ENCODE measurements at places on chromosomes 1 and 21. TPM values are rescaled to one million over a fixed set of nuclear protein-coding genes. Genes with fewer than 3 reads are reported as not detected.

The BNIPL gene
- total RNA-seq, result 2.8 TPM

DNA sequence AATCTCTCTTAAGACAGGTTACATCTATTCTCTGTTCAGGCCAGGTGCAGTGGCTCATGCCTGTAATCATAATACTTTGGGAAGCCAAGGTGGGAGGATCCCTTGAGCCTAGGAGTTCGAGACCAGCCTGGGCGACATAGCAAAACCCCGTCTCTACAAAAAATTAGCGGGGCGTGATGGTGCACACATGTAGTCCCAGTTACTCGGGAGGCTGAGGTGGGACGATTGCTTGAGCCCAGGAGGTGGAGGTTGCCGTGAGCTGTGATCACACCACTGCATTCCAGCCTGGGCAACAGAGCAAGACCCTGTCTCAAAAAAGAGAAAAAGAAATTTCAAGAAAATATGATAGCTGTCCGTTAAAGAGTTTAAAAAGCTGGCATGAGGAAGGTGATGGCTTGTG lies 43.0 kb downstream of the UBE4B start:
- no peaks in the 10 kb centered on the region for H3K27me3 ChIP-seq
- no peak overlapping the region for H3K4me3 ChIP-seq
- H3K4me1 ChIP-seq, result no peaks in the 10 kb centered on the region
- DNase-seq, result no peak
- H3K36me3 ChIP-seq, result peaks cover 9% of the 10 kb centered on the region

DNA sequence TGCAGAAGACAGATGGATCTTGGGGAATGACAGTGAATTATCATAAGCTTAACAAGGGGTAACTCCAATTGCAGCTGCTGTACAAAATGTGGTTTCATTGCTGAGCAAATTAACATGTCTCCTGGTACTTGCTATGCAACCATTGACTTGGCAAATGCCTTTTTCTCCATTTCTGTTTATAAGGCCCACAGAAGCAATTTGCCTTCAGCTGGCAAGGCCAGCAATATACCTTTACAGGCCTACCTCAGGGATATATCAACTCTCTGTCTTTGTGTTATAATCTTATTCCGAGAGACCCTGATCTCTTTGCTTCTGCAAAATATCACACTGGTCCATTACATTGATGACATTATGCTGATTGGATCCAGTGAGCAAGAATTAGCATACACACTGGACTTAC lies 52.7 kb upstream of the KIAA0040 start:
- DNase-seq, result no peak
- no peak overlapping the region for H3K27ac ChIP-seq
- no peaks in the 10 kb centered on the region for H3K4me1 ChIP-seq
- H3K27me3 ChIP-seq, result no peaks in the 10 kb centered on the region
- no peak overlapping the region for H3K4me3 ChIP-seq
- H3K36me3 ChIP-seq, result no peaks in the 10 kb centered on the region

GRCh38 chr1:185070051-185070450 lies 24.7 kb downstream of the RNF2 start:
- H3K36me3 ChIP-seq, result no peaks in the 10 kb centered on the region
- H3K4me1 ChIP-seq, result peaks cover 2% of the 10 kb centered on the region
- H3K27ac ChIP-seq, result no peak overlapping the region
- H3K27me3 ChIP-seq, result no peaks in the 10 kb centered on the region

The PMF1 gene
- 66.9 TPM for total RNA-seq

GRCh38 chr1:45111239-45111638 lies 95.2 kb downstream of the ZSWIM5 start:
- no peaks in the 10 kb centered on the region for H3K4me1 ChIP-seq
- H3K27me3 ChIP-seq, result no peaks in the 10 kb centered on the region
- no peaks in the 10 kb centered on the region for H3K36me3 ChIP-seq
- no peak overlapping the region for H3K27ac ChIP-seq
- H3K4me3 ChIP-seq, result no peak overlapping the region

The RIIAD1 gene
- total RNA-seq, result 17.1 TPM

GRCh38 chr1:29657816-29658215 lies 421.5 kb downstream of the PTPRU start:
- DNase-seq, result no peak
- no peaks in the 10 kb centered on the region for H3K36me3 ChIP-seq
- no peaks in the 10 kb centered on the region for H3K27me3 ChIP-seq
- H3K27ac ChIP-seq, result no peak overlapping the region

The ZMPSTE24 gene
- 40.3 TPM for total RNA-seq

GRCh38 chr1:78622548-78622947 lies 2.3 kb downstream of the IFI44L start:
- H3K4me3 ChIP-seq, result no peak overlapping the region
- H3K27me3 ChIP-seq, result no peaks in the 10 kb centered on the region
- peak overlapping the region; percentile 60 for H3K27ac ChIP-seq
- peaks cover 11% of the 10 kb centered on the region for H3K4me1 ChIP-seq
- H3K36me3 ChIP-seq, result no peaks in the 10 kb centered on the region
- DNase-seq, result no peak

The RIPPLY3 gene
- total RNA-seq, result 0.18 TPM

The HDGF gene
- 187 TPM for total RNA-seq

The RASAL2 gene
- total RNA-seq, result 34.8 TPM

- peaks cover 6% of the 10 kb centered on the region for H3K4me1 ChIP-seq
- no peak overlapping the region for H3K4me3 ChIP-seq
- DNase-seq, result no peak
These were observed 63.4 kb upstream of the STUM start for GRCh38 chr1:226485192-226485591.

GRCh38 chr1:3482378-3482849 lies 27.9 kb downstream of the ARHGEF16 start:
- H3K27me3 ChIP-seq, result no peaks in the 10 kb centered on the region
- no peak for DNase-seq

GRCh38 chr1:160376525-160377131 lies 9.8 kb downstream of the NHLH1 start:
- H3K27ac ChIP-seq, result no peak overlapping the region
- H3K4me1 ChIP-seq, result no peaks in the 10 kb centered on the region
- no peaks in the 10 kb centered on the region for H3K27me3 ChIP-seq
- no peak overlapping the region for H3K4me3 ChIP-seq
- H3K36me3 ChIP-seq, result no peaks in the 10 kb centered on the region

The FAM72C gene
- 0.09 TPM for total RNA-seq

DNA sequence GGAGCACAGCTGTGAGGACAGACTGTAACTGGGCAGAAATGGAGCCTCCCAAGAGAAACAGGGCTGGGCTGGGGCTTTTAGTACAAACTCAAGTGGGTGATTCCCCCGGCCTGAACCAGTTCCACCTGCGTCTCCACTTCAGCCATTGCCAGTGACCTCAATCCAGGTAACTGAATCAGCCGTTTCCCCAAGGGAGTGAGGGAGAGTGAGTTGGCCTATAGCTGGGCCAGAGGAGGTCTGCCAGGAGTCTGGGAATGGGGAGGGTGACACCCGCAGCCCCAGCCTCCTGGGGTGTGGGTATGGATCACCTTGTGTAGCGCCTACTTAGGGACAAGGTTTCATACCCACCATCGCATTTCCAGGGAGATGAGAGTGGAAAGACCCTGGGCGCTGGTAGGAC lies 8.5 kb downstream of the SLC26A9 start:
- peak overlapping the region; percentile 79 for H3K27ac ChIP-seq
- H3K4me3 ChIP-seq, result no peak overlapping the region
- no peaks in the 10 kb centered on the region for H3K27me3 ChIP-seq
- peak; percentile 63 for DNase-seq

The PKNOX1 gene
- total RNA-seq, result 18.2 TPM

GRCh38 chr1:14605945-14606344 lies 7.5 kb downstream of the KAZN start:
- DNase-seq, result no peak
- H3K4me3 ChIP-seq, result no peak overlapping the region
- peaks cover 4% of the 10 kb centered on the region for H3K27me3 ChIP-seq
- no peak overlapping the region for H3K27ac ChIP-seq
- H3K4me1 ChIP-seq, result peaks cover 19% of the 10 kb centered on the region

- DNase-seq, result no peak
- H3K36me3 ChIP-seq, result no peaks in the 10 kb centered on the region
- H3K27me3 ChIP-seq, result no peaks in the 10 kb centered on the region
- H3K27ac ChIP-seq, result no peak overlapping the region
These were observed 13.5 kb downstream of the KCNQ4 start for GRCh38 chr1:40796939-40797667.

DNA sequence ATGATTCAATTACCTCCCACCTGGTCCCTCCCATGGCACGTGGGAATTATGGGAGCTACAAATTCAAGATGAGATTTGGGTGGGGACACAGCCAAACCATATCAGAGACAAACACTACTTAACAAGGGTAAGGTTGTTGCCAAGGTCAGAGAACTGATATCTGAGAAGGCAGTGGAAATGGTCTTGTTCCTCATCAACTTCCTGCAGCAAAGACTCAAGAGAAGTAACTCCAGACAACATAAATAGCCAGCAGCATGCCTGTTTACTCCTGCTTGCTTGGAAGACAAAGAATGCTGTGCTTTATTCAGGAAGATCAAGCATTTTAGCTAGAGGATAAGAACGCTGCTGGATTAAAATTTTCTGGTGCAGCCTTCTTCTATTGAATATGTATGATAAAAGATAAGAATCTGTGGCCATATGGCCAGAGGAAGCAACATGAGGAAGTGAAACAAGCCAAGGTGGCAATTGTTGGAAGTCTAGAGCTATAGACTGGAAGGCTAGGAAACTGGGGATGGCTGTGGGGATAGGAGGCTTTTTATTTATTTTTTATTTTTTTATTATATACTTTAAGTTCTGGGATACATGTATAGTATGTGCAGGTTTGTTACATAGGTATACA lies 36.4 kb downstream of the DDAH1 start:
- no peak for DNase-seq
- H3K27me3 ChIP-seq, result no peaks in the 10 kb centered on the region
- H3K27ac ChIP-seq, result no peak overlapping the region
- H3K36me3 ChIP-seq, result no peaks in the 10 kb centered on the region

DNA sequence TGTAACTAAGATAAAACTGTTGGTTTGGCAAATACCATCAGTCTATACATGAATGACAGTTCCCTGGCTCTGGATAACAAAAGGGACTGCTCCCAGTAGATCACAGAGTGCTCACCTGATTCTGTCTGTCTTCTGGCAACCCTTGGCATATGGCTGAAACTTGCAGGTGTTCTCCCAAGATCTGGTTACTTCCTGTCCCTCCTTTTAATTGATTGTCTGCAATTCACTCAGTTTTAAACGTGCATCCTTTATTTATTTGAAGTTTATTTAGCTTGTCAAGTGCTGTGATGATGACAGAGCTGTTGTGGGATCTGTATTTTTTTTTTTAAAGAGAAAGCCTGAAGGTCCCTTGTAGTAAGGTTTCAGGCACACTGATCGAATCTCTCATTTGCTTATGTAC lies 3.4 kb downstream of the KCNA3 start:
- no peak overlapping the region for H3K27ac ChIP-seq
- DNase-seq, result no peak
- H3K36me3 ChIP-seq, result no peaks in the 10 kb centered on the region
- H3K4me1 ChIP-seq, result peaks cover 9% of the 10 kb centered on the region
- H3K4me3 ChIP-seq, result no peak overlapping the region
- no peaks in the 10 kb centered on the region for H3K27me3 ChIP-seq

- no peak within 1 kb of the TSS for H3K27ac ChIP-seq
- DNase-seq, result peak; percentile 18
- no peaks in the 10 kb centered on the region for H3K36me3 ChIP-seq
- no peaks in the 10 kb centered on the region for H3K27me3 ChIP-seq
- no peak within 1 kb of the TSS for H3K4me3 ChIP-seq
- peaks cover 7% of the 10 kb centered on the region for H3K4me1 ChIP-seq
These were observed at the start of gene TRIM17 for GRCh38 chr1:228416217-228416933. Gene TRIM17, minus strand, starts transcription at chr1:228416861. Its CDS starts 1,789 bp downstream, at chr1:228415072.

The ZMYND12 gene
- 9.1 TPM for total RNA-seq

GRCh38 chr1:16924919-16925477 lies 3.3 kb downstream of the CROCC start:
- H3K27me3 ChIP-seq, result no peaks in the 10 kb centered on the region
- H3K36me3 ChIP-seq, result no peaks in the 10 kb centered on the region
- no peaks in the 10 kb centered on the region for H3K4me1 ChIP-seq

GRCh38 chr1:38231941-38232340 lies 185.3 kb upstream of the POU3F1 start:
- no peaks in the 10 kb centered on the region for H3K36me3 ChIP-seq
- DNase-seq, result peak; percentile 13
- H3K27ac ChIP-seq, result no peak overlapping the region
- H3K4me1 ChIP-seq, result no peaks in the 10 kb centered on the region
- no peaks in the 10 kb centered on the region for H3K27me3 ChIP-seq

GRCh38 chr1:62082456-62083363 lies 111.9 kb upstream of the L1TD1 start:
- H3K4me1 ChIP-seq, result no peaks in the 10 kb centered on the region
- no peak overlapping the region for H3K27ac ChIP-seq
- no peak overlapping the region for H3K4me3 ChIP-seq
- peaks cover 3% of the 10 kb centered on the region for H3K36me3 ChIP-seq
- no peaks in the 10 kb centered on the region for H3K27me3 ChIP-seq

DNA sequence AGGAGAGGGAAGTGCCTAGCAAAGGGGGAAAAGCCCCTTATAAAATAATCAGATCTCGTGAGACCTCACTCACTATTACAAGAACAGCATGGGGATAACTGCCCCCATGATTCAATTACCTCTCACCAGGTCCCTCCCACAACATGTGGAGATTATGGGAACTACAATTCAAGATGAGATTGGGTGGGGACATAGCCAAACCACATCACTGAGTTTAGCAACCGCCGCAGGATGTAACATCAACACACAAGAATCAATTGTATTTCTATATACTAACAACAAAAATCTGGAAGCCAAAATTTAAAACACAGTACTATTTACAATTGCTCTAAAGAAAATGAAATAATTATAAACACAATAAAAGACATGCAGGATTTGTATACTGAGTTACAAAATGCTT lies 21.9 kb downstream of the DIRAS3 start:
- H3K27ac ChIP-seq, result no peak overlapping the region
- H3K4me3 ChIP-seq, result no peak overlapping the region
- H3K4me1 ChIP-seq, result no peaks in the 10 kb centered on the region

GRCh38 chr1:201469645-201470074 lies 672 bp upstream of the PHLDA3 start:
- no peak overlapping the region for H3K4me3 ChIP-seq
- peak overlapping the region; percentile 94 for H3K27ac ChIP-seq
- peaks cover 7% of the 10 kb centered on the region for H3K36me3 ChIP-seq
- DNase-seq, result peak; percentile 15
- no peaks in the 10 kb centered on the region for H3K27me3 ChIP-seq

The DIP2A gene
- 32.6 TPM for total RNA-seq

The C1orf185 gene
- total RNA-seq, result not detected

The SPTA1 gene
- 21.1 TPM for total RNA-seq

GRCh38 chr1:112563341-112563740 lies 54.6 kb downstream of the WNT2B start:
- no peaks in the 10 kb centered on the region for H3K27me3 ChIP-seq
- DNase-seq, result no peak
- H3K4me1 ChIP-seq, result no peaks in the 10 kb centered on the region
- no peak overlapping the region for H3K27ac ChIP-seq

The RNPEP gene
- total RNA-seq, result 74.9 TPM

The SESN2 gene
- 19.4 TPM for total RNA-seq

DNA sequence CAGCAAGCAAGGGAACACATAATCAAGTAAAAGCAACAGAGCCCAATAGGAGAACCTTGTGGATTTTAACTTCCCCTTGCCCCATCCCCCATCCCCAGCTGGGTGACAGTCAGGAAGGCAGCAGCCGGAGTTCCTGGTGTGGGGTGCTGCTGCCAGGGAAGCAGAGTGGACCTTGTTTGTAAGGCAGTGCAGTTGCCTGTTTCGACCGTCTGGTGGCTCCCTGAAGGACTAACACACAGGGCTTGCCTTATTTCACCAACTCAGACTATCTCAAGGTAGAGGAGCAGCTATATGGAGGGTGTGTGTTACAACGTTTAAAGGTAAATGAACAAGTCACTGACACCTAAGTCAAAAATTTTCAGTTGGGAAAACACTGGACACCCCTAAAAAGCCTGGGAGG lies 6.6 kb downstream of the KRTAP10-8 start:
- DNase-seq, result no peak
- H3K4me3 ChIP-seq, result no peak overlapping the region
- no peaks in the 10 kb centered on the region for H3K27me3 ChIP-seq

The OR2L8 gene
- total RNA-seq, result not detected

Measured in lung (tissue), 17 donors.